RPMI8226 (cell line): ENCODE measurements at places on chromosomes 6 and 20.

- peak; percentile 41 for DNase-seq
Measured at GRCh38 chr6:133817460-133818047, 71.4 kb upstream of the TCF21 start.

GRCh38 chr6:42818878-42819277 lies 37.0 kb downstream of the BICRAL start:
- DNase-seq: no peak

GRCh38 chr6:5345324-5345723 lies 84.0 kb downstream of the FARS2 start:
- peak; percentile 68 for DNase-seq

DNA sequence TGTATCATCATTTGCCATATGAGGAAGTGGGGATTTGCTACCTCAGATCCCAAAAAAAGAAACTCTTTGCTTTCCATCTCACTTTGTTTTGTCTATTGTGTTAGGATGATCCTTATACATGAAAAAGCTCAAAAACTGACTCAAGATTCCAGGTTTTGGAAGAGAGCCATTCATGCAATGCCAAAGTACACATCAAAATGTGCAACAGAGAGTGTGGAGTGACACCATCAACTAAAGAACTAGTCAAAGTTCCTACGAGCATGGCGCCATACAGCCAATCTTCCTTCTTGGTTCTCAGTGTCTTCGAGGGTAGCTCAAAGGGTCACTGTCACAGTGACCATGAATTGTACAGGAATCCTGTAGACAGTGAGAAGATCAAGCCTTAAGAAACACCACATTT lies 255.8 kb upstream of the SASH1 start:
- no peak for DNase-seq
